ENCODE measurements at places on chromosomes 11 and 22. TPM values are rescaled to one million over a fixed set of nuclear protein-coding genes. Genes with fewer than 3 reads are reported as not detected.

DNA sequence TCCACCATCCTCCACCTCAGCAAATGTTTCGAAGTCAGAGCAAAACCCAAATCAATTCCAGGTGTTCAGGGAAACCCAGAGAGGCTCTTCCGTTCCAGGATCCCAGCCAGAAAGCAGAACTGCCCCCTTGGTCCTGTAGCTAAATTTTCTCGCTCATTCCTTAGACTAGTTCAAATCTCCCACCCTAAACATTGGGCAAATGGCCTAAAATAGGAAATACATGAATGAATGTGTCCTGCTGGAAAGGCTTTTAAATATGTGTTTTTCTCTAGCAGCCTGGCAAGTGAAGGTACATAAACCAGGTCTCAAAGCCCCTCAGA is 89.6 kb downstream of the ETS1 start:
- no peak for DNase-seq

PNPLA3 gene
- total RNA-seq: 0.18 TPM

GRCh38 chr22:36430863-36431262 is 43.1 kb upstream of the MYH9 start:
- DNase-seq: no peak

CYTH4 gene
- 6.5 TPM for total RNA-seq

RASSF10 gene
- total RNA-seq: 0.35 TPM

All from muscle of leg (tissue), 16 donors.